ENCODE measurements at places on chromosomes 12 and 14. TPM values are rescaled to one million over a fixed set of nuclear protein-coding genes. Genes with fewer than 3 reads are reported as not detected.

ERBB3 gene
- polyA plus RNA-seq = 57.6 TPM

TAS2R30 gene
- polyA plus RNA-seq = not detected

GLT1D1 gene
- polyA plus RNA-seq = 2.5 TPM

NUAK1 gene
- polyA plus RNA-seq = 9.3 TPM

SERPINA5 gene
- polyA plus RNA-seq = 17.1 TPM

DNA sequence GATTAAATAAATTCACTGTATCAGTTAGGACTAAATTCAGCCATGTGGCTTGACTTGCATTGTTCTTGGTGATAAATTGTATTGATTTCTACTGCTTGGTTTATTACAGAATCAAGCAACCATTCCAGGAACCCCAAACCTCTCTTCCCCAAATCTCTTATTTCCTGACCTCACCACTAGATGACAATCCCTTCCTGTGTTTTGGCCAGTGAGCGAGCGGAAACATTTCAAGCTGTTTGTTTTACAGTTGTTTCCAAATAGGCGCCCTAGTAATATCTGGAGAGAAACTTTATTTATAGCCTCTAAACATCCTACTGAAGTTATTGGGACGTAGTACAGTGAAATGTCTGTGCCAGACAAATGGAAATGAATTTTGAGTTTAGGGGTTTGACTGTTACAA, 161.1 kb downstream of the SNAPC1 start:
- no peak for DNase-seq

GRCh38 chr14:80200093-80200492, 11.2 kb downstream of the DIO2 start:
- no peak for DNase-seq

DNA sequence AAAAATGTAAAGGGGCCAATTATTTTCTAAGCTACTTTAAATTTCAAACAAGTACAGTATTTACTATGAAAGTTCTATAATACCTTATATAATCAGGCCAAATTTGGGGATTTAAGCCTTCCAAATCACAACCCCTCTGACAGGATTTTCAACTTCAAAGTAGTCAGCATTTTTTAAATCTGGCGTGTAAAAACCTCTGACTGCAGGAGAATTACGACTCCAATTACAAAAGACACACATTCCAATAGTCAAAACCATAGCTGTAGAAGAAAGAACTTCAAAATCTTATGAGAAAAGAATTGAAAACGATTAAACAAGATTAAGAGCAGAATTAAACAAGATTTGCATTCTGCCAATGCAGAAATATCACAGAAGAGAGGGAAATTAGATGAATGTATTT, 12.7 kb downstream of the OSBPL8 start:
- DNase-seq = no peak

GRCh38 chr14:73753124-73753886, 39.1 kb upstream of the PNMA1 start:
- no peak for DNase-seq

GRCh38 chr12:113740699-113741098, 225.4 kb downstream of the RBM19 start:
- DNase-seq = no peak

DNA sequence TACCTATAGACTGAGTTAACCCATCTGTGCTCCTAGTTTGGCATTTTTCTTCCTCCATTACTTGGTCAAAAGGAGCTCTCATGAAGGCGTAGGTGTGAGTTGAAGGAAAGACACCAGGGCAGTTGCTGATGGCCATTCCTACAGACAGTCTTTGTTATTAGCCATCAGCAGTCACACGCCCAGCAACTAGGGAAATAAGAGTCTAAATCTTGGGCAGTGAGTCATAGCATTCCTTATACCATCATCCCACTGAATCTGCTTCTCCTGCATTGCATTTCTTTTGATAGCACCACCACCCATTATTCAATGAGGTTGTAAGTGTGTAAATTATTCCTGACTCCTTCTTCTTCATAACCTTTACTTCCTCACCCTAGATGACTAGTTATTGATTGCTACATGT, 150.9 kb upstream of the IGF1 start:
- no peak for DNase-seq

DNA sequence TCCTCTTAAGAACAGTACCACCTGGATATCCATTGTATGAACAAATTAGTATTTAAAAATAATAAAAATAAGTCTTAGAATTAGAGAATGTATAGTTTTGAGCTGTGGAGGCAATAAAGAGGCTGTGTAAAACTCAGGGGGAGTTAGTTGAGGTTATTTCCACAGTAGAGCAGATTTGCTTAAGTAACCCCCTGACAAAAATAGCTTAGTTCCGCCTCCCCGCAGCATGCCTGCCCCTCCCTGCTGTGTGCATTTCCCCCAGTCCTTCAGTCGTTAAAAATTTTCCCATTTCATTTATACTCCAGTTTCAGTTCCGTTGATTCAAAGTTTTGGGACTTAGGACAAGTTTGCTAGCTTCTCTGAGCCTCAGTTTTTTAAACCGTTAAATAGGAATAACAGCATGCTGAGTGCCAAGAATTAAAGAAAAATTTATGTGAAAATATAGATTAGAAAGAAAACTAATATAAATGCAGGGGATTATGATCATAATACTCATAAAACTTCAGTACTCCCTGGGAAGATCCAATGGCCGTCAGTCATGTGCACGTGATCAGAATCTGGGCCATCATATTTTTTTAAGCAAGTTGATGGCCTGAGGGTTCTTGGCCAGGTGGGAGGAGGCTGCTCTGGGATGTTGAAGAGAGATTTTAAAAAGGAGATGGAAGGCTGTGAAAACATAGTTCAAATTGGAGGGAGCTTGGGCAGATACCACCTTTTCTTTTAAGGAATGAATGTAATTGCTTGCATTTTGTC, 14.5 kb upstream of the SLC38A2 start:
- DNase-seq = no peak

DNA sequence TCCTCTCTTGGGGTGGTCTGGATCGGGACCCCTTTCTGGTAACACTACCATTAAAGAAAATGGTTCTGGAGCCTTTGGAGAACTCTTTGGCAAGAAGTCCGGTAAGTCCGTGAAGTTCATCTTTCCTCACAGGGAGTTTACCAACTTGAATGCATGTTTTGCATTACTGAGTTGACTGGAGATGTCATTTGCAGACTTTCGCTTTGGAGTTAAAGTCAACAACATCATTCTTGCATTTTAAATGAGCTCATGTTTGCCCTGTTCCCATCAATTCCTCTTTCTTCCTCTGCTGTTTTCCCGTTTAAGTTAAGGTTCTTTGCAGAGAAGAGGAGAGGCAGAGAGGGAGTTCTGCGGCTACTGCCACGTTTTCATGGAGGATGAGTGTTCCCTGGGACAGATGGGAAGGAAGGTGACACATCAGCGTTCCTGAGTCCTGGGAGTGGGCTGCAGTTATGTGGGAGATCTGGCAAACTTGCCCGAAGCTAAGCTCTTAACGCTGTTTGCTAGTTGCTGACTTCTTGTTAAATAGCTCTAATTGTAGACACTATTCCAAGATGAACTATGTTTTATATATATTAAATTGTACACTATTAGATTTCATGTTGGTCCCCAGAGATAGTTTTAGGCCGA, 18.8 kb upstream of the PRICKLE1 start:
- DNase-seq = no peak

- no peak for DNase-seq
Measured at GRCh38 chr14:104882325-104882973, 17.4 kb downstream of the CEP170B start.

DNA sequence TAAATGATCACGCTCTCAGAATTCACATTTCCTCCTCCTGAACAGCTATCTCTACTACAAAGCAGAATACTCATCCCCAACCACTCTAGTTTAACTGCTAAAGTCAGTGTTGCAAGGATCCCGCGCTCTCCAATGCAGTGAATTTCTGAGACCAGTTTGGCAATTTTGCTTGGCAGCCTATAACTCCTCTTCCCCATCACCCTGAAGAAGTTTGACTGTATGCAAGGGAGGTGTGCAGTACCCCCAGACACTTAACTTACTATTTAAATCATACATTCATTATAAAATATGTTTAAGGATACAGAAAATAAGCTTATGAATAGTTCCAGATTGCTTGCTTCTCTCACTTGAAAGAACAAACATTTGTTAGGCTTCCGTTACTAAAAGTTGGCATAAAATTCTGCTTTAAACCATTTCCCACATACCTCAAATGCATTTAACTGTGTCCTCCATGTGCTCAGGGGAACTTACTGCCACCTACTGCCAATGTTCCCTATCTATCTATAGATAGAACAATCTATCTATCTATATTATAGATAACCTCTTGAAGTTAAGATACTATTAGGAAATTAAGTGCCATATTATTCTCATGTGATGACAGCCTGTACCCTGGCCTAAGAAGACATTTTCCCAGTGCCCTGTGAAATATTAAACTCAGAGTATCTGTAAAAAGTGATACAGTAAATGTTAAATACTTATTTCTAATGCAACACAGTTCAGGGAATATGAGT, 2.4 kb downstream of the LGR5 start:
- DNase-seq = no peak

GRCh38 chr12:28456934-28457710, 266.9 kb downstream of the CCDC91 start:
- DNase-seq = no peak

DNA sequence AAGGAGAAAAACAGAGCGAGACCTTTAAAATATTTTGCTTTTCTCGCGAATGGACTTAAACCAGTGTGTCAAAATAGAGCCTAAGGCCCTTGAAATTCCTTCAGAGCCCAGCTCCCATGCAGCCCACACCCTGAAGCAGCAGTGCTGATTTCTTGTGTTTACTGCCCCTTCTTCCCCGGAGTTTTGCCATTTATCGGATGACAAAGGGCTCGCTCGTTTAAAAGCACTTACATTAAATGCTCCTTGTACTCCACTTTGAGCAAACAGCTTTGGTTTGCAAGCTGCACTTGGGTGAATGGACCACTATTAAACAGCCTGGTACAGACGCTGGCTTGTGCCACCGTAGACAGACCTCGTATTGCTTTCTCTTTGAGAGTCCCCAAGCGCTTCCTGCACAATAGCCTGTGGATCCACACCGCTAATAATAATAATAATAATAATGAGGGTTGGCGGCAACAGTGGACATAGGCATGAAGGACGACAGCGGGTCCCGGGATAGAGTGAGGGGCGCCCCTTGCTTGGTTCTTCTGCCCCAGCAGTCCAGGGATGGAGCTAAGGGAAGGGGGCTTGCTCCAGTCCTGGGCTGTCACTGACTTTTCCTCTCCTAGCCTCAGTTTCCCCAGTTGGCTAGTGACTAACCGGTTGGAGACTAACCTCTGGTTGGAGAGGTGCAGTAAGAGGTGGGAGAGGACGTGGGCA, 6.6 kb downstream of the DLK1 start:
- DNase-seq = no peak

DNA sequence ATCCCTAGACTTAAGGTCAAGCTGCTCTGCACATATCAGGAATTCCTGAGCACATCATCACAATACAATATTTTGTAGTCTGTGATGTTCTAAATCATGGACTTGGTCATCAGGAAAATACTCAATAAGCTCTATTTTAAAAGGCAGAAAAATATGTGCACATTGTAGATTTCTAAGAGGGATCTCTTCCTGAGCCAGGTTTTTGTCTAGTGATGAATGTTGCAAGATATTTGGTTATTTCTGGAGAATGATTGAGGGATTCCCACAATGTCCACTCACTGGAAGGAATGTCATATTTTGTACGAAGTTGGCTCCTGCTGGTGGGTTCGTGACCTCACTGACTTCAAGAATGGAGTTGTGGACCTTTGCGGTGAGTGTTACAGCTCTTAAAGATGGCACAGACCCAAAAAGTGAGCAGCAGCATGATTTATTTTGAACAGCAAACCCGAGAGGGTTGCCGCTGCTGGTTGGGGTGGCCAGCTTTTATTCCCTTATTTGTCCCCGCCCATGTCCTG, 300.9 kb upstream of the DCN start:
- no peak for DNase-seq

DNA sequence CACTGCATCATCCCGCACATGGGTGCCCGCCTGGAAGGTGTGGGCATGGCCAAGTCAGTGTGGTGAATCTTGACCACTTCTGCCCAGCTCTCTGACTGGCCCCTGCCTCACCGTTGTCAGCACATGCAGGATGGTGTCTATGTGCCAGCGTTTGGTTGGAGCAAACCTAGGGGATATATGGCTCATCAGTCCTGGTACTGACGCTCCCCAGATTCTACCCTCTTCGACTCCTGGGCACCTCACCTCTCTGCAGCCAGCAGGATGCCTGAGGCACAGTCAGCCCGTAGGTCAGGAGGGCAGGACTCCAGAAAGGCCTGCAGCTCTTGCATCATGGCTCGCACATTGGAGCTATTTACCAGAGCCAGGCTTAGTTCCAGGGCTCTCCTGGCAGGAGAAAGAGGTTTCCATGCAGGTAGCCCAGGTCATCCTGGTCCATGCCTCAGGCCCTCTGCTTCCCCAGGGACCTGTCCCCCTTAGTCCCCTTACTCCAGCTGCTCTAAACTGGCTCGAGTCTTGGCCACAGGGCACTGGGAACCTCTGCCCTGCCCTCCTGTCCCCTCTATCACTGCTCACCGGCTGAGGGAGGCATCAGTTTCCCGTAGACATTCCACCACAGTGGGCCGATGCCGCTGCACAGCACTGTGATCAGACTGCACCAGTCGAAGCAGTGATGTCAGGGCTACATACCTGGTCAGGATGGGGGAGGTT, 4.0 kb downstream of the AP1G2 start:
- DNase-seq = no peak

GRCh38 chr12:64824130-64824499, 332 bp upstream of the TBC1D30 start:
- no peak for DNase-seq

GRCh38 chr14:72962829-72963312, 36.6 kb downstream of the DCAF4 start:
- no peak for DNase-seq

GRCh38 chr12:84069198-84069597, 843.4 kb downstream of the SLC6A15 start:
- DNase-seq = no peak

- DNase-seq = no peak
Measured at GRCh38 chr12:62716866-62717525, 218.0 kb downstream of the PPM1H start.

- DNase-seq = no peak
Measured at GRCh38 chr12:54565986-54566544, 16.7 kb downstream of the PDE1B start.

GRCh38 chr14:94129758-94130414, 482 bp upstream of the IFI27L2 start:
- peak; percentile 14 for DNase-seq

All from left renal cortex interstitium (tissue), 4 donors.